ENCODE measurements at places on chromosomes 2 and 18.

DNA sequence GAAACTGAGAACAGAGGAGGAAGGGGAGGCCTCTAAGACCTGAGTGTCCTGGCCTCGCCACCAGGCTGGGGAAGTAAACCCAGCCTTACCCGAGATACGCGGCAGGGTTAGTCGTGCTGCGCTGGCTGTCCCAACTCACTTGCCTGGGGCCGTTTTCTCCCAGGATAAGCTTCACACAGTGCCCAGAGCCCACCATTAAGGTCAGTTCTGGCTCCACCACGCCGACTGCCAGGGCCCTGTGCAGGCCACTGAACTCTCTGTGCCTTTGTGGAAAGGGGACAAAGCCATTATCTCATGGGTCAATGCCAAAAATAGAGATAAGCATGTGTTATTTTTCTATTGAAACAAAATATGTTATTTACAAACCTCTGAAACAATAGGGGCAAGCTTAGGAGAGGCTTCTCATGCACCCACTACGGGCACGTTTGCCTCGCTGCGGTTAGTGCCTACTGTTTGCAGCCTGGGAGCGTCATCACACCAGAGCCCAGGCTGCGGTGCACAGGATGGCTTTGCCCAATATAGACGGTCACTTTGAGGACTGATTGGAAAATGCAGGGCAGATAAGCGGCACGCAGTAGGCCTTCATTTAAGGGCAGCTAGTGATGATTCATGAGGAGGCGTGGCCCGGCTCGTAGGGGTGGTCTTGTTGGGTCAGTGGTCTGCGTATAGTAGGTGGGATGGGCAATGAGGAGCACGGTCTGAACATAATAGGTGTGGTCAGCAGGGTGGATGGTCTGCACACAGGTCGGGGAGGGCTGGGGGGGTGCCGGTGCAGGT, 242.1 kb downstream of the GLI2 start:
- no peak for DNase-seq

DNA sequence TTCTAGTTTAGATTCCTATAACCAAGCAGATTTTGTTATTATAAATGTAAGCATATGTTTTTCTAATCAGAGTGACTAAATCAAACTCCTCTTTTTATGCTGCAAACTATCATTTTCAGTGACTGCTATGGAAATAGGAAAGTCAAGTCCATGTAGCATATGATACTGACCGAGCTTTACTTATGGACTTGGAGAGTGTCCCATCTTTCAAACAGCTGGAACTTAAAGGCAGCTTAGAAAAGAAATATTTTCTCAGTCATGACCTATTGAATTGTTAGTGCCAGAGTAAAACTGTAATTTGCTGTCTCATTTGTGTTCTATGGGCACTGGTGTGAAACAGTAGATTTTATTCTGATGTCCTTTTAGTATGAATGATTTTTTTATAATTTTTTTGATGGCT, 76.7 kb downstream of the PHLPP1 start:
- DNase-seq: no peak

DNA sequence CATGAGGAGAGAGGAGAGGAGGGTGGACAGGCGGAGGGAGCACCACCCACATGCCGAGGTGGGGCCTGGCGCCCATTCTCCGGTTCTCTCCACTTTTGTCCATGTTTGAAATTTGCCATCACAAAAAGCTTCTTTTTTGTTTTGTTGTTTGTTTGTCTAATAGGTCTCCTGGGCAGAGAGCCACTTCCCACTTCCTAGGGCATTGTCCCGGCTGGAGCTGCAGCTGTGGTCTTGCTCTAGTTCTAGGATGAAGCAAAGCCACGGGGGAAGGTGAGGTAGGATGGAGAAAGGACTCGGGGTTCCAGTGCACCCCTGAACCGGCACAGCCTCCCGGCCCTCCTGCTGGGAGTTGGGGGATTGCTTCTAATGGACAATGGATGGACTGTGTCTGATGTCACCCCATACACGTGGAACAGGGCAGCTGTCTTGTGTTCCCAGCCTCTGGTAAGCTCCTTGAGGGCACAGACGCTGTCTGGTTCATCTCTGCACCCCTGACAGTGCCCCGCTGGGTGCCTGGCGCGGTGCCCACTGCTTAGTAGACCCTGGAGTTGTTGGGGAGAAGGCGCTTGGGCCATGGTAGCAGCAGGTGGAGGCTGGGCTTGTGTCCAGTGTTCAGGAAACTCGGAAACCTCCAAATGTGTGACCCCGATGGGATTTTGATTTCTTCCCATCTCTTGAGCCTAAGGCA, 278.4 kb downstream of the NDUFA10 start:
- no peak for DNase-seq

DNA sequence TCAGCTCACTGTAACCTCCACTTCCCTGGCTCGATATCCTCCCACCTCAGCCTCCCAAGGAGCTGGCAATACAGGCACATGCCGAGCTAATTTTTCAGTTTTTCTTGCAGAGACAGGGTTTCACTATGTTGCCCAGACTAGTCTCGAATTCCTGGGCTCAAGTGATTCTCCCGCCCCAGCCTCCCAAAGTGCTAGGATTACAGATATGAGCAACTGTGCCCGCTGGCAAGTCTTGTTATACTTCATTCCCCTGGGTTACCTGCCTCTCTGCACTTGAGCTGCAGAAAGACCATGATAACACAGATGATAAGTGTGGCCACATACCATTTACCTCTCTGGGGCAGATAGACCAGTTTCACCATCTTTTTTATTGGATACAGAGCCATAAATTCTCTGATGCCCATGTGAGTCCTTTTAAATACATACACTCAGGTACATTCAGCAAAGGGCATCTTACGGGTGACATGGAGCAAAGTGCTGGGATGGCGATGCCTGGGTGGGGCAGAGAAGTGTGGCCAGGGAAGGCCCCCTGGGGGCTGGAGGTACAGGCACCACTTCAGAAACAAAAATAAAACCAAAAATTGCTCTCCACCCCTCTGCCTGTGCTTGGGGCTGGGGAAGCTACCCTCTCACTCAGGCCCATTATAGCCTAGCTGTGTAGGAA, 20.4 kb downstream of the CCT7 start:
- DNase-seq: no peak

DNA sequence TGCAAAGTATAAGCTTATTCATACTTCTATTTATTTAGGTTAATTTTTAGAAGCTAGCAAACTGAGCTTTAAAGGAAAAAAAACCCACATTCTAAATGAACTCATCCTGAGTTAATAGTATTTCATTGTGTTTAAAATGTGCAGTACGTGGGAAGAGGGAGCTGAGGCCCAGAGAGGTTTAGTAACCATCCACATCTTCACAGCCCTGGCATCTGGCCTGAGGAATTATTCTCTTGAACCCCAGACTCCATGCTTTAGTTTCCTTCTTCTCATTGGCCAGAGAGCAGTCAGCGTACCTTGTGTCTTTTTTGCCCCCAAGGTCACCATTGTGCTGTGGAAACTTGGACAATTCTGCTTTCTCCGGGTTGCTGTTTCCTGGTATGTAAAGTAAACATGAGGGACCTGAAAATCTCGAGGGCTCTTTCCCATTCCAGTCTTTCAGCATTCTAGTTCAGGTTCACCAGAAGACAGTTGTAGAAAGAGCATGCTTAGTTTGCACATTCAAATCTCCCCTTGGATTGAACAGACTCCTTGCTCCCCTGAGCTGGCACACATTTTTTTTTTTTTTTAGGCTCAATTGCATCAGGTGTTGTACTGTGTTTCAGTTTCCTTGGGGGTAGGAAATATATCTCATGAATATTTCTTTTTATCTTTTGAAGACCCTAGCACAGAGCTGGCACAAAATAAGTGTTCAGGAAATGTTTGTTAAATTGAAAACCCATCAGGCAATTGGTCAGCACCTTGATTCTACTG, 81.4 kb downstream of the MYCN start:
- no peak for DNase-seq

- no peak for DNase-seq
Observed at GRCh38 chr2:18896125-18896764, 306.9 kb upstream of the NT5C1B start.

DNA sequence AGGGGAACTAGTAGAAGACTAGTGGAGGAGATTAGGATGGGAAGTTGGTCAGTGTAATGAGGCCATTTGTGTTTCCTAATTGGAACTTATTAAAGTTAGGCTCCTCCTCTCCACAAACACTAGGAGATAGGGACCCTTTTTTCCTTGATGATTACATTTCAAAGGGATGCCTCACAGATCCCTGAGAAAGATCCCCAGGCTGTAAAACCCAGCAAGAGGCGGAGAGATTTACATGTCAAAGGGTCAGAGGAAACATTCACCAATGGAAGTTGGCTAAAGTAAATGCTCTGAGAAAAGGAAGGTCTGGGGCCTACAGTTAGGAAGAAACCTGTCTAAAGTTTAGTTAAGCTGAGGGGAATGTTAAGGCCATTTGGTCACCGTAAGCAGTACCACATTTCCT, 1.4 kb upstream of the CCDC85A start:
- DNase-seq: no peak

DNA sequence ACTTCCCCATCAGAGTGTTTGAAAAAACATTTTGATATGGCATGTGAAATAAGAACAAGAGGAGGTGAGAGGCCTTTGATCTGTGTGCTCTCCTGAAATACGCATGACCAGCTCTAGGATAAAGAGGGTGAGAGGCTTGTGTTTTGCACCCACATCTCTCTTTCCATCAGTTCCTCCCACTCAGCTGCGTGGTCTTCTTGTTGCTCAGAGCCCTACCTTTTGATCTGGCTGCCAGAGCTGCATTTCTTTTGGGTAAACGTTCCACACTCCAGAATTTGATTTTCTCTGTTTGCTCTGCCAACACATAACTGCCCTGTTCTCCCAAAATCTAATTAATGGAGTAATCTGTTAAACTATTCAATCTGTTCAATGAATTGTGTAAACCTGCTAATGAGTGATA, 72.0 kb upstream of the FN1 start:
- no peak for DNase-seq

- no peak for DNase-seq
Observed at GRCh38 chr18:53797998-53798495, 426.4 kb downstream of the MBD2 start.

DNA sequence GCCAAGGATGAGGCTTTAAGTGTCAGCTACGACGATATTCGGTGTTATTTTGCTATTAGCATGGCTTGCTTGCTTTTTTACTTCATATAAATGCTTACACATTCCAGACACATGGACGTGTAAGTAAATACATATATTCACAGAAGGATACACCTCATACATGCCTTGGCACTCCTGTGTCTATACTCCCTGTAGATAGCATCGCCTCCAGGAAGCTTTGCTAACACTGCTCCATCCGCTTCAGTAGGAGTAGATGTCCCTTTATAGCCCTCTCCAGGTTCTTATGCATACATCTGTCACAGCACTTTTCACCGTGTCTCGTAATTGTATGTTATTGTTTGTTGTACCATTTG, 27.5 kb upstream of the KCTD1 start:
- no peak for DNase-seq

DNA sequence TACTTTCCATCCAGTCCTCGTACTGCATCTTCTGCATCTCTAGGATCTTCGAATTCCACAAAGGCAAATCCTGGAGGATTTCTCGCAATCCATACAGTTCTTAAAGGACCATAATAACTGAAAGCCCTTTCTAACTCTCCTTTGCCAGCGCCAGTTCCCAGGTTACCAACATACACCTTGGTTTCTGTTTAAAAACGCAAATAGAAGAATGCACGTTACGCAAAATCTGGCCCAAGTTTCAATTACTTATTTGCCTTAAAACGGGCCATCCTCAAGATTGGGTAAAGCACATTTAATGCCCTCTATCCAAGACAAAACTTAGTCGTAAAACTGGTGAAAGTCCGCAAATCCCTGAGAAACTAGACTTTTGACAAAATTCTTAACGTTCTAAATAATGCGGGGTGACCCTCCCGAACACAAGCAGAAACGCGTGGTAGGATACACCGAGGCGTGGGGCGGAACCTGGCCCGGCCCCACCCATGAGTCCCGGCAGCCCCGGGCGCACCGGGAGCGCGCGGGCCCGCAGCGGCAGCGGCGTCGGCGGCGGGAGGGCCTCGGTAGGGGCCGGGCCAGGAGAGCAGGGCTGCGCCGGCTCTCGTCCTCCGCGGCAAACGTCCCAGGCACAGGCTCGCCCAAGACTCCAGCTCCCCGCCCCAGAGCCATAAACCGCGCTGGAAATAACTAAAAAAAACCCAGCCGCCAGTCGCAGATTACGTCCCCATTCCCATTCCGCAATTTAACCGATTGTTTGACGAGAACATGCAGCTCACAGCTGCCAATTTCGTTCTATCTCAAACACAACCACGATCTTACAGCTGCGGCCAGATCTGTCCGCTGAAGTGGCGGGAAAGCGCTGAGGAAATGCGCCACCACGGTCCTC, 910 bp downstream of the SRSF7 start:
- DNase-seq: no peak

- no peak for DNase-seq
Observed at GRCh38 chr2:169344736-169345485, 17.4 kb downstream of the LRP2 start.

DNA sequence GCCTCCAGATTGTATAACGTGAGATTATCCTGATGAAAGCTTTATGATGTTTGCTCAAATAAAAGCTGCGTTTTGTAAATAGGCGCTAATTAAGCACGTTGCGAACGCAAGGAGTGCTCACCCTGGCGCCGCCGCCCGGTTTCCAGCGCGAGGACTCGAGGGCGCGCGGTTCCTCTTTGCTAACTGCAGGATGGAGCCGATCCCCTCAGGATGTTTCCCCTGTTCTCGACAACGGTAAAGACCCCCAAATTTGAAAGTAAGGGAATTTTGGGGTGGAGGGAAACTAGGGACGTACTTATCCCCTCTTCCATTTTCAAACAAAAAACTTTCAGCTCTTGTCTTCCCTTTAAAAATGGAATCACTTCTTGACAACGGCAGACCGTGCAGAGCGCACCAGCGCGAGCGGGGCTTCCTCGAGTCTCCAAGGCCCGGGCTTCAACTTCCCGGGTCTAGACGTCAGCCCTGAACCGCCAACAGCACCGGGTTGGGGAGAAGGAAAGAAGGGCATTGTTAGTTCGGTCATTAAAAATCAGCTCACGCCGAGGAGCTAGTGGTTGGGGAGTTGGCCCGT, 1.1 kb upstream of the GBX2 start:
- DNase-seq: no peak

DNA sequence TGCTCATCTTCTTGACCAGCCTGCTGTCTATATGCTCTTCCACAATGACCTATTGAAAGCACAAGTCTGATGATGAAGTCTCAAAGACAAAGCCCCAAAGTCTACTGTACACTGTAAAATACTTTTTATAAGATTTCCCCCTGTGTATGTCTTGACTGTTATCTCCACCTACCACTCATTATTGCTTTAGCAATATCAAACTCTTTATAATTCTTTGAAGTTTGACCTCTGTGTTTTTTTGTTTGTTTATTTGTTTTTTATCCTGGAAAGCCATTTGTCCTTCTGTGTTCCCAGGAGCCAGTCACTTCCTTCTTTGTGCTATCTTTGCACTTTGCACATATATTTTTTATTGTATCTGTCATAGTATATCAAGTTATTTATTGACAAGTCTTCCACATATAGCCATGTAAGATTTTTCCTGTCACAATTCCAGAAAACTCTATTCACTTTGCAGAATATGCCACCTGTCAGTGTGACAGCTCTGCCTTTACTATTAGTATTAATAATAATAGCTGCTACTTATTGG, 66.3 kb downstream of the RND3 start:
- DNase-seq: no peak

DNA sequence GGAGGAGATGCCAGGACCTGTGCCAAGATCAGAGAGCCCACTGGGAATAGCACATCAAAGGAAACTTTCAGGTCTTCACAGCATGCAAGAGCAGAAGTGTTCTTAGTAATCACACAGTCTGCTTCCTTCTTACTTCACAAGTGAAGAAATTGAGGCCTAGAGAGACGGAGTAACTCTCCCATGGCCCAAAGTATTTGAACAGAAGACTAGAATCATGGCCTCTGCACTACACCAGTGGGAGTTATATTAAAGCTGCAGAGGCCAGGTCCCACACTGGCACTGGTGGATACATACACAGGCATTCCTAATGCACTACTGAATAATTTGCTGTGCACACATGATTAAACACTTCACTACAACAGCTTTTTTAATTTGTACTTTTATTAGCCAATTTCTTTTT, 107.6 kb upstream of the RMP24 start:
- no peak for DNase-seq

Measured in Jurkat, Clone E6-1 (cell line).